ENCODE measurements at places on chromosomes 3 and 15. TPM values are rescaled to one million over a fixed set of nuclear protein-coding genes. Genes with fewer than 3 reads are reported as not detected.

DNA sequence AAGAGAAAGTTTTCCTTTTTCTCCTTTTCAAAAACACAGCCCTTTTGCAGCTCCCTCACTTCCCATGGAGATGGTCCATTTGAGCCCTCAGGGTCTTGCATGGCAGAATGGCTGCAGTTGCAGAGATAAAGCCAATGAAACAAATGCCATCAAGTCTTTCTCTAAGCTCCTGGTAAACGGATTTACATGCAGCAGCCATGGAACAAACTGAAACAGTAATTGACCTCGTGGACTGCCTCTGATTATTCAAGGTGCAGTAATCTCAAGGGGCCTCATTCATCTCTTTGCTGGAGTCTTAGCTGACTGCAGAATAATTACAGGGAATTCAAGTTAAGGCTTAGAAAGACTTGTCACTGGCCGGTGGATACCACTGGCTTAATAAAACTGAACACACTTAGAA, 125.1 kb downstream of the SQOR start:
- no peaks in the 10 kb centered on the region for H3K36me3 ChIP-seq
- no peaks in the 10 kb centered on the region for H3K4me1 ChIP-seq
- H3K27me3 ChIP-seq = peaks cover 3% of the 10 kb centered on the region
- DNase-seq = no peak

GRCh38 chr3:136753326-136753939, 1.3 kb upstream of the STAG1 start:
- peaks cover 11% of the 10 kb centered on the region for H3K36me3 ChIP-seq
- no peak for DNase-seq
- peak overlapping the region; percentile 88 for H3K4me3 ChIP-seq
- peak overlapping the region; percentile 98 for H3K27ac ChIP-seq

- no peaks in the 10 kb centered on the region for H3K27me3 ChIP-seq
- H3K4me1 ChIP-seq = peaks cover 26% of the 10 kb centered on the region
- peaks cover 8% of the 10 kb centered on the region for H3K36me3 ChIP-seq
- no peak overlapping the region for H3K4me3 ChIP-seq
- no peak overlapping the region for H3K27ac ChIP-seq
Observed at GRCh38 chr3:120764206-120764605, 21.7 kb downstream of the GTF2E1 start.

Gene KLHL40
- total RNA-seq = not detected

DNA sequence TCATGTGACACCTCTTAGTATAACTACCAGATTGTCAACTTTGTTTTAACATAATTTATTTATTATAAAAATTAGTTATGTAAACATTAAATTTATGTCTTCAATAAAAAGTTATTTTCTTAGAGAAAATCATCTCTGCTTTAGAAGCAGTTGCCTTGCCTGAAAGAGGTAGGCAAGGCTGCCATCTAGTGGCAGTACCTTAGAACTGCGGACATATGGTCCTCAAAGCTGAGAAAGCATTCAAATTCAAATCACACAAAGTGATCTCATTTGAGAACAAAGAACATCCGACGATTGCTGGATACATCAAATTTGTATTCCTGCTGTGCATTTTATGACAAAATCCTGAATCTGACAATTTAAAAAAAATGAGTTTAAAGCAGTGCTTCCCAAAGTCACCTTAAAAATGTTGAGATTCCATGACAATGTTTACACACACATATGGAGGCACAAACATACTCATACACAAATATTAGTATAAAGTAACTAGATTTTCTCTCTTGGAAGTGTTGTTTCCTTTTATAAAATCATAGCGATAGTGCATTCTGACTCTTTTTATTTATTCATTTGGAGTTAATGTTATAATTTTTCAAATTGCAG, 617.4 kb downstream of the CADM2 start:
- H3K4me3 ChIP-seq = no peak overlapping the region
- no peaks in the 10 kb centered on the region for H3K27me3 ChIP-seq
- H3K36me3 ChIP-seq = no peaks in the 10 kb centered on the region
- DNase-seq = peak; percentile 12

GRCh38 chr15:42494998-42495360, 455 bp upstream of the SNAP23 start:
- peak overlapping the region; percentile 94 for H3K27ac ChIP-seq
- peaks cover 53% of the 10 kb centered on the region for H3K4me1 ChIP-seq
- DNase-seq = no peak
- no peaks in the 10 kb centered on the region for H3K27me3 ChIP-seq
- peak overlapping the region; percentile 99 for H3K4me3 ChIP-seq

GRCh38 chr15:52020221-52021085, 1.4 kb downstream of the MAPK6 start:
- peak overlapping the region; percentile 95 for H3K4me3 ChIP-seq
- peaks cover 28% of the 10 kb centered on the region for H3K4me1 ChIP-seq
- DNase-seq = no peak
- H3K27ac ChIP-seq = peak overlapping the region; percentile 95
